Daoy (cell line): ENCODE measurements at places on chromosomes 4 and X. TPM values are rescaled to one million over a fixed set of nuclear protein-coding genes. Genes with fewer than 3 reads are reported as not detected.

DNA sequence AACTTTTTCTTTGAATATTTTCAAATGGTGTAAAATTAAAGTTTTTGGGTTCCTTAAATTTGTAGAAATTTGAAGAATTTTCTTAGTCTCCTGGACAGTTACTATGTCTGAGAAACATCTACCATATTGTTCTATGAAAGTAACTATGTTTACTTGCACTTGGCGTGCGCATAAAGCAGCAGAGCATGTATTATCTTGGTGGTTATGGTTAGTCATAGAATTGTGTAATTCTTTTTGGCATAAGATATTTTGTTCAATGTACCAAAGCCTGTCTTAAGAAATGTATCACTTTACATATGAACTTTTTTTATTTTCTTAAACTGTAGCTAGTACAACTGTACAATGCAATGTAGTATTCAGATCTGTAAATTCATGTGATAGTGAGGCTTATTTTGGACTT, 49.2 kb downstream of the CDS1 start:
- DNase-seq = peak; percentile 4

GRCh38 chr4:77880784-77881183, 18.2 kb downstream of the MRPL1 start:
- no peak for DNase-seq

Gene LGI2
- total RNA-seq = 0.03 and 0.06 TPM in 2 replicates

Gene LRCH2
- 1.3 and 2.8 TPM in 2 replicates for total RNA-seq

DNA sequence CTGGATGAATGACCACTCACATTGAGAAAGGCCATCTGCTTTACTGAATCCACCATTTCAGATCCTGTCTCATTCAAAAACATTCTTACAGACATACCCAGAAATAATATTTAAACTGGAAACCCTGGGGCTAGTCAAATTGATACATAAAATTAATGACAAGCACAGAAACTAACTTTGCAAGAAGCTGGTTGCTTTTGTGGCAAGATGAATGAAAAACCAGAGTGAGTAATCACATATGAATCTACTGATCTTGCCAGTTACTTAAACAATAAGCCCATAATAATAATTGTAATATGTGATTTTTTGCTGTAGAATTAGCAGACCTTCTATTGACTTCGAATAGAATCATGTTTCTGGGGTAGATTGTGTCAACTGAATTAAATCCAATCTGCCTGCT, 235.1 kb downstream of the PPARGC1A start:
- no peak for DNase-seq

DNA sequence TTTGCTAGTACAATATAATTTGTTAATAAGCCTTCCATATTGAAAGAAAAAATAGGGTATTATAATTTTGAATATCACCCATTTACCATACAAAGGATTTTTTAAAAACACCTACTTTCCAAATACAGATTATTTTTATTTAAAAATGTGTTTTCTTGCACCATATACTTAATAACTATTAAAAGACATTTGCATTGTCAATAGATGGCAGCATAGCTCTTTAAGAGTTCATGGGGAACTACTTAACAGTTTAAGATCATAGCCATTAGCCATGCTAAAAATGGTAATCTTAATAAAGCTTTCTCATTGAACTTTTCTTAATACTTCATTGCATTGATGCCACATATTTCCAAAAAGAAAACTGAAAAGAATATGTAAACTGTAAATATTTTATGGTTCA, 1995.9 kb downstream of the C4orf33 start:
- no peak for DNase-seq
